ENCODE measurements at places on chromosomes 5 and 9.

DNA sequence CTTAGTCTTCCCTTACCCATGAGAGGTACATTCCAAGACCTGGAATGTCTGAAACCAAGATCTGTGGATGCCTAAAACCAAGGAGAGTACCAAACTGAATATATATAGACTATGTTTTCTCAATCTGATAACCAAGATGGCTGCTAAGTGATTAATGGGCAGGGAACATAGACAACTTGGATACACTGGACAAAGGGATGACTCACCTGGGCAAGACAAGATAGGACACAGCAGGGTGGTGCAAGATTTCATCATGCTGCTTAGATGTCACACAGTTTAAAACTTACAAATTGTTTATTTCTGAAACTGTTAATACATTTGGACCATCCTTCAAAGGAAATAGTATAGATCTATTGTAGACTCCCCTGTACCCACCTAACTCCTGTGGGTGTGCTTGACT lies 130.9 kb downstream of the HTR1A start:
- no peak for DNase-seq

DNA sequence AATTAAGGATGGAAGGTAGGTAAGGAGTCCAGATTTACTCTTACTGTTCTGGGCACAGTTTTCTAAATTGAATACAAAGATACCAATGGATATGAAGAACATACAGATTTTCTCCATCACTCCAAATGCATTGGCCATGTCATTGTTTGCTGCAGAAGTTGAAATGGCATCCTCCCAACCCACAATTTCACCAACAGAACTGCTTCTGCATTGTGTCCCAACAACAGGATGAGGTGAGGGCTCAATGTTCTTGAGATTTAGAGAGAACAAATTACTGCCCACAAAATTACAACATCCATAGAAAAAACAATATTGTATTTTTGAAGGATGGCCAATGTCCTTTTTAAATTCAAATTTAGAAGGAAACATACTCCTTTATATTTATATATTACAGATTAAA lies 88.9 kb downstream of the NUDT12 start:
- DNase-seq = no peak

GRCh38 chr9:89605465-89606048 lies 745 bp downstream of the GADD45G start:
- peak; percentile 80 for DNase-seq

- no peak for DNase-seq
These were observed 214.1 kb upstream of the MEF2C start for GRCh38 chr5:89097103-89097502.

DNA sequence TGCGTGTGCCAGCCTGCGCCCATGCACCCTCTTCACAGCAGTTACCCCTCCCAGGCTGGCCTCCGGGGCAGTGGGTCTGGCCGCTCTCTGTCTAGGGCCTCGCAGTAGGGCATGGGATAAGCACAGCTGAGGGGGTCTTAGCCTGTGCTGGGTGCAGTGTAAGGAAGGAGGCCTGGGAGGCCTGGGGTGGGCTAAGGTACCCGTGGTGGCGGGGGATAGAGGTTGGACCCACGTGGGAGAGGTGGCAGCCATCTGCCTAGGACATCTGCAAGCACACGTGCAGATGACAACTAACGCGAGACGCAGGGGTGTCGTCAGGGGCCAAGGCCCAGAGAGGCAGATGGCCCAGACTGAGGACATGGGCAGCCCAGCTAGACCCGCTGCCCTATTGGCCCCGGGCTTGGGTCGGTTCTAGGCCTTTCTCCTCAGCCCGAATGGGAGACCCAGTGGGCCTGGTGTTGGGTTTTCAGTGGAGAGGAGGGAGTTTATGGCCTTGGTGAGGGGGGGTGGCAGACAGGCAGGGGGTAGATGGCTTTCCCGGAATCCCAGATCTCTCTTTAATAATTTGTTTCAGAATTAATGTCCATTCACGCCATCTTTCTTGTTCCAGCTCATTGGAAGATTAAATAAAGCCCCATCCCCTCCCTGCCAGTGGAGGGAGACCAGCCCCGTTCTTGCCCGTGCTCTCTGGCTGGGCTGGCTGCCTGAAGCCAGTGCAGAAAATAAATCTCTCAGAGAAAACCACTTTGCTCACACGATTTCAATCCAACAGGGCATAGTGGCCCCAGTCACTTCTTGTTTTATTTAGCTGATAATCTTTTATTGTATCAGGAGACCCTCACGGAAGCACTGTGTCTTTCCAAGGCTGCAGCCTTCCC lies 154.2 kb downstream of the GAPVD1 start:
- DNase-seq = no peak

GRCh38 chr9:104177003-104177611 lies 83.0 kb downstream of the SMC2 start:
- DNase-seq = no peak

DNA sequence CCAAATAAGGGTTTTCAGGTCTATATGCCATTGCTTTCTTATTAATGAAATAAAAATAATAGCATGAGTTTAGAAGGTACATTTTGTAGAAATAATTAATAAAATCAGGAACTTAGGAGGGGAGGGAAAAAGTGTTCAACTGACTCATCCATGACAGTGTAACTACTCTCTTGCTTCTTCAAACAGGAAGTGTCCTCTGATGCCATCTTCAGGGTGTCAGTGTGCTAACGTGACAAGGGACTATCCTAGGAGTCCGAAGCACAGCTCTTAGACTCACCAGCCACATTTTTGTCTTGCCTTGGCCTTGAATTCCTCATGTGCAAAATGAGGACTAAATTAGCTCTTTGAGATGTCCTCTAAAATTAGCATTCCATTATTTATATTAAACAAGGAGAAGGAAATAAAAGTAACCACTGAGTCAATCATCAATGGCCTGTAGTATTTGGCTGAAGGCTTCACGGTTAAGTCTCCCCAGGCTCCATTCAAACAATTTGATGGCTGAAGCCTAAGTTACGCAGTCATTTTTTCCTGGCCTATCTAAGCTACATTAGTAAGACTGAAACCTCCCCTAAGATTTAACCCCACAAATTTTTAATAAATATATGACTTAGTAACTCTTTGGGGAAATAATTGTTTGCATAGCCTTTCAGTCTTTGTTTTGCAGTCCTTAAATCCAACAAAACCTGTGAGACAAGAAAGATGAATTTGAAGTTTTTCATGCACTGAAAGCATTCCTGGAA lies 151.1 kb downstream of the ARL15 start:
- DNase-seq = no peak

GRCh38 chr9:130940027-130940549 lies 1.0 kb upstream of the FIBCD1 start:
- DNase-seq = no peak

DNA sequence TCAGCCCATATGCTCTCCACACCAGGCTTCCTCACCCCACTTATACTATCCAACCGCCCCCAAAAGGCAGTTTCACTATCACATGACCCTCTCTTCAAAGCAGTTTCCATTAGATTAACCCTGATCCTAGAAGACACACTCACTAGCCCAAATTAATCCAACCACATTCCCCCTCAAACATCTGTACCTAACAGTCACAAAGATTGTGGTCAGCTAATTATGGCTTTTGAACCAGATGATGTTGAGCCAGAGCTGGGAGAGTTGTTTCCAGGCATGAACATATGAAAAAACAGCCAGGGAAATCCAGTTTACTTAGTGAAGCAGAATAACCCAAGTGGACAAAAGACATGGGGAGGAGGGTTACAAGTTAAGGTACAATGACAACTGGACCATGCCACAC lies 131.2 kb downstream of the SPOCK1 start:
- DNase-seq = no peak

GRCh38 chr5:139199321-139199720 lies 1.2 kb upstream of the SIL1 start:
- no peak for DNase-seq

Measured in activated CD4-positive, alpha-beta memory T cell treated with anti-CD3 and anti-CD28 coated beads for 36 hours (primary cell).